T-helper 2 cell (primary cell): ENCODE measurements at places on chromosomes 6 and 20.

GRCh38 chr20:47815866-47816265 is 30.6 kb upstream of the SULF2 start:
- no peak for DNase-seq

DNA sequence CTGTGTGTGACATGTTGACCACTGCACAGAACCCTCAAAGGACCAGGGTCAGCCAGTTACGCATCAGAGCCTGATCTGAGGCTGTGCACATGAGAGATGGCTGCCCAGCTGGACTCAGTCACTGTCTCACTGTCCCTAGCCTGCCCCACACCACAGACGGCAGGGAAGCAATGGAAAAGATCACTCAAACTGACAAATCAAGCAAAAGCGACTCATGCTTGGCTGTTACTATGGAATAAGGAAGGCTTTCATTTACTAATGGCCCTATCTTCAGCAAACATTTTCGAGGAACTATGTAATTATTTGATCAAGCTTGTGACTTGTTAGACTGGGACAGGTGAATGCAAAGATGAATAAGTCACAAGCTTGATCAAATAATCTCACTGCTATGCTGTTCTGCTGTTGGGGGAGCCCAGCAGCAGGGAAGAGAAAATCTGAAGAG is 137.0 kb downstream of the SLC23A2 start:
- DNase-seq, result no peak

GRCh38 chr20:63627129-63627750 is 339 bp upstream of the GMEB2 start:
- DNase-seq, result peak; percentile 94

- peak; percentile 36 for DNase-seq
Measured at GRCh38 chr6:43608310-43608763, 20.7 kb downstream of the GTPBP2 start.

GRCh38 chr6:20802596-20802995 is 268.3 kb downstream of the CDKAL1 start:
- no peak for DNase-seq

- DNase-seq, result no peak
Measured at GRCh38 chr6:152462716-152463115, 174.4 kb downstream of the SYNE1 start.

DNA sequence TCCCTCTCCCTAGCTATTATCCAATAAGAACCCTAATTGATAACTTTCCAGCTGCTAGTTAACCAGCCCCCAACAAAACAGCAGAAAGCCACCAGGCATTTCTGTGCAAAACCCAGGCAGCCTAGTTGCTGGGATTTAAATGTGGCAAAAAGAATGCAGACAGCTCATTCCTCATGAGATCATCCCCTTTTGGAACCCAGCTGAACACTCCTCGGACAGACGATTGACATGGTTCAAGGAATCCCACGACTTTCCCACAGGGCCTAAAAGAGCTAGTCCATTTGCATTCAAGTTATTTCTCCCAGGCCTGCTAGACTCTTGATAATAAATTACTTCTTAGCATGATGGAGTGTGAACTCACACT is 24.0 kb downstream of the JAG1 start:
- DNase-seq, result no peak

GRCh38 chr6:133085896-133086295 is 155.3 kb upstream of the EYA4 start:
- DNase-seq, result no peak

- DNase-seq, result no peak
Measured at GRCh38 chr20:10511170-10511508, 76.0 kb downstream of the SLX4IP start.

DNA sequence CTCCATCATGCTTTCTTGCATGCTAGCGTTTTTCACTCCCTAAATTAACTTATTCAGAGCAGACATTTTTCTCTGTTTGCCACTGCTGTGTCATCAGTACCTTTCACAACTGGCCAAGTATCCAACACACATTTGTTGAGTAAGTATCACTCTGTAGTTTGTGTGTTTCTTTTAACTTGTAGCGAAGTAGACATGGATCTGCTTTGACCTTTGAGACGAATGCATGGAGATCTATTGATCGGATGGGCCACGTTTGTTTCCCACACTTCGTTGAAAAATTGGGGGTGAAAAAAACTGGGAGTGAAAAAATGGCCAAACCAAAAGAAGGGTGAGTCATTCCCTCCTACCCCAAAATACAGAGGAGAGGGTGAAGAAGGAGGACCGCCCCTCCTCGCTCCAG is 12.9 kb upstream of the SLC9A8 start:
- DNase-seq, result no peak

GRCh38 chr6:123171341-123172115 is 175.5 kb downstream of the CLVS2 start:
- DNase-seq, result no peak

DNA sequence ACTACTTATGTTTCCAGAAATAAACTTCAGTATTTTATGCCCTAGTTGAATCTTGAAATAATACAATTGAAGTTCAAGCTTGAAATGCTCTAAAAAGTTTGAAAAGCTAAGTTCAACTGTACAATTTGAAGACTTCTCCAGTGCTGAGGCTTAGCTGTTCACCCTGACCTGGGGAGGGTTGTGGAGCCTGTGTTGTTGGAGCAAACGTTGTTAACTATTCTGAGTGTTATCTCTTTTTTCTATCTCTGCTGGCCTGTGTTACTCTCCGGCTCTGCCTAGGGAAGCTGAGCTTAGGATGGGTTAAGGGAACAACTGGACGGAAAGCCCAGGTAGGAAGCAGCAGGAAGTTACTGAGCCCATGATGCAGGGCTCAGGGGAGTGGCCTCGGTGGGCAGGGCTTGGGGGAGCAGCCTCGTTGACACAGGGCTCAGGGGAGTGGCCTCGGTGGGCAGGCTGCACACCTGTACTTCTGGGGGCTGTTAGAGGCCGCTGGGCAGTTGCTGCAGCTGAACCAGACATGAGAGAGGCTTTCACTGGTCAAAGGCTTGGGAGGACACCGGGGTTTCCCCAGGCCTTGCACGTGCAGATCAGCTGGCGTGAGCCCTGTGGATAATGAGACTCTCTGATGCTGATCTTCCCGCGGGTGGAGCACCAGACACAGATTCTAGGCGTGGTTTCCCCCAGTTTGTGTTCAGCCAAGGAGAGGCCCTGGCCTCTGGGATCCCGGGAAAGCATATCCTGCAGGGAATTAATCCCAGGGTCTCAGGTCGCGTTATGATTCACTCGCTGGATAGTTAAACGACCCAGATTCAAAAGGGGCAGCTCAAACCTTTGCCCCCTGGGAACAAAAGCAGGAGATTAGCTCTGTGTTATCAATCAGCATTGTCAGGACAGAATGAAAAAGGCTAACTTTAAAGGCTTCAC is 58.9 kb downstream of the ERMARD start:
- DNase-seq, result no peak

DNA sequence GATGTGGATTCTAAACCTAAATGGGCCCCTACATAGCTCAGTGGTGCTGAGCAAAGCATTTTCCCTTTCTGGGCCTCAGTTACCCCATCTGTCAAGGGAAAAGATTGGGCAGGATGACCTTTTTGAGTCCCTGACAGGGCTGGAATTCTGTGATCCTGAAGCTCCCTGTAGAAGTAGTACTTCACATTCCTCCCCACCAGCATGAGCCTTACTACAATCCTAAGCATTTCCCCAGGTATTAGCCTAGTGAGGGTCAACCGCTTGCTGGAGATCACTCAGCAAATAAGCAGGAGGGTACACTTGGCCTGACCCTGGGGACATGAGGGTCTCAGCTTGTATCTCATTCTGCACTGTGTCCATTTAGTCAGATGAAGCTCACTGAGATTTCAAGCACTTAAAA is 13.4 kb downstream of the NDRG3 start:
- no peak for DNase-seq

- DNase-seq, result peak; percentile 30
Measured at GRCh38 chr6:31356216-31356945, 598 bp downstream of the HLA-B start.

DNA sequence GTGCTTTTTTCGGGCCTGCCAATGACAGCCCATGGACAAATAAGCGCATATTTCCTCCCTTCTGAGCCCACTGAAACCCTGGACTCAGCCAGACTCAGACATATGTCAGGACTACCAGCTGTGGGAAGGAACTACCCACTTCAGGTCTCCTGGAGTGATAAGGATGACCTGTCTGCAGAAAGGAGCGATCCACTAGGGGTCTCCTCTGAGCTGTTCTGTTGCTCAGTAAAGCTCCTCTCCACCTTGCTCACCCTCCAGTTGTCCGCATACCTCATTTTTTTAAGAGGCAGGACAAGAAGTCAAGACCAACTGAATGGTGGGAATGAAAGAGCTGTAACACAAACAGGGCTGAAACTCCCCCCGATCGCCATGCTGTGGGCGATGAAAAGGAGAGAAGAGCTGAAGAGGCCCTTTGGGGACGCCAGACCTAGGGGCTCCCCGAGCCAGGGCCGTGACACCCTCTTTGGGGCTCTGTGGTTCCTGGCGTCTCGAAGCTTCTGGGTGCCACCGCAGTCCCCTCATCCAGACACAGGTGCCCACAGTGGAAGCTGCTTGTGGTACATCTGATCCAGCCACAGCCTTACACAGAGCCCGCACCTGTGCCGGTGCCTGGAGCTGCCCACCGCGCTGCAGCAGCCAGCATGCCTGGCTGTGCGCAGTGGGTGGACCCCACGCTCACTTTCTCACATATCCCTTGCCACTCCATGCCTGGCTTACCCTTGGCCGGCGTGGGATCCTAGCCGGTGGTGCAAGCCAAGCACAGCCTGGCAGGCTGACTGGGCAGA is 68.8 kb downstream of the EYS start:
- no peak for DNase-seq

- no peak for DNase-seq
Measured at GRCh38 chr20:47859278-47859677, 74.0 kb upstream of the SULF2 start.

GRCh38 chr20:11895861-11896387 is 21.8 kb upstream of the BTBD3 start:
- DNase-seq, result no peak

DNA sequence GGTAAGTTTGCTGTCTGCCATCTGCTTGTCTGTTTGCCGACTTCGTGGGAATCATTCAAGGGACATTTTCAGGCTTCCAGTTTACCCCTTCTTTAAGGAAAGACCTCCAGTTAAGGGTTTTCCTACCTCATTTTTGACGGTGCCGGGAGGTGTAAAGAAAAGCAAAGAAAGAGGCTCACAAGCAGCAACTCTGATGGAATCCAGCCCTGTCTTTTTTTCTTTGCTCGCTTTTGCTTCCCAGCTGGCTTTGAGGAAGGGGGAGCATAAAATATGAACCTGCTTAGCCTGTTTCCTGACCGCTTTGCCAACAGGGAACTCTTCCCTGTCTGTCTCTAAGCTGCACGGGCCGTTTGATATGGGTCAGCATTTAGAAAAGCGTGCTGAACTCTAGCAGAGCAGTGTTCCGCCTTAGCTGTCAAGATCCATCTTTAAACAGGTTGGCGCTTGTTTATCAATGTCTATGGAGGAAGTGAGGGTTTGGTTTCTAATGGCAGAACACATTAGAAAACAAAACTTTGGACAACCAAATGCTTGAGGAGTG is 13.8 kb downstream of the SYTL3 start:
- no peak for DNase-seq
